Dorsolateral prefrontal cortex (tissue), 122 donors: ENCODE measurements at places on chromosomes 7 and 10.

DNA sequence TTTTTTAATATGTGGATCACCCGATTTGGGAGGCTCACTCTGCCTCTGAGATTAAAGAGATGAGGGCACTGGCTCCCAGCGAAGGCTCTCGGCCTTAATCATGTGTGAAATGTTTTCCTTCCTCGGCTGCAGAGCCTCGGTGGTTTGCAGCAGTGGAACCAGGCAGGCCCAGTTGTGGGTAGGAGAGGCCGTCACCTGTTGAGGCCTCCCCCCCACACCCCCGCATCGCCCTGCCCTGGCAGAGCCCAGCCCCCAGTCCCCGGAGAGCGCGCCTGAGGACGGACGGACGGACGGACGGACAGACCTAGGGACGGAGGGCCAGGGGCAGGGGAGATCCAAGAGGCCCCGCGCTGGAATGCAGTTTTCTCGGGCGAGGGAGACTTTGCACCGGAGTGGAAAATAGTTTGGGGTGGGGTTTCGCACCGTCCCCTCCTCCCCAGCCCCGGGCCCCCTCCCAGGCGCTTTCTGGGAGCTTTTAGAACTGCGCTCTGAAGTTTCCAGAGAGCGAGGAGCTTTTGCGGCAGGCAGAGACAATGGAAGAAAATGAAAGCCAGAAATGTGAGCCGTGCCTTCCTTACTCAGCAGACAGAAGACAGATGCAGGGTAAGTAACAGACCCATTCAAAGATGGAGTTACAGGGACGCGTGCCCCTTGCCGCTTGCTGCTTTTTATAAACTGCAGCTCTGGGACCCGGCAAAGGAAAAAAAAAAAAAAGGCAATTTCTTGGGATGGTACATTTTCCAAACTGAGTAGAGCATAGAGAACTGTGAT is at the start of gene KIAA1217:
TSS of gene KIAA1217 (plus strand) at position 478 of the 771 bp plus-strand sequence. CDS start at position 534, 56 bp downstream.
- DNase-seq, result no peak

DNA sequence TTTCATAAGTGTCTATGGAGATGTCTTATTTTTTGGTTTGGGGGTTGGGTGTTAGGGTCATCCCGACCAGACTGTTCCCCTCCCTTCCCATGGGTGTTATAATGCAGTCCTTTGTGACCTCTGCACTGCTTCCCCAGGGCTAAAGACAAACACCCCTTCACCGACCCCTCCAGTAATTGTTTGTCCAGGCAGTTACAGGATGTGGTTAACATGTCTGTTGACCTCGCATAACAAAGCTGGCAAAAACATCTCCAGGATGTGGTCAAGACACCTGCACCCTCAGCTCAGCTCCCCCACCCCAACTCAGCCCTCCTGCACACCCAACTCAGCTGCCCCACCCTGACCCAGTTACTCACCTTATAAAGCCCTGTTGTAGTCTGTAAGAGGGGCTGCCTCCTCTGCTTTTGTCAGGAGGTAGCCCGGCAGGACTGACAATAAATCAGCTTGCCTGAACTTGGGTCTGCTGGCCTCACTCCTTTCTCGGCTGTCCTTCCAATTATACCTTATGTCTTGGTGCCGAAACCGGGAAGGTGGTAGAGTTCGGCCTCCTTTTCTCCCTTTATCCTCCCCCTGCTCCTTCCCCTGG is 102.2 kb downstream of the ZNF92 start:
- DNase-seq, result no peak

GRCh38 chr10:108450280-108450679 is 1285.8 kb upstream of the SORCS1 start:
- DNase-seq, result no peak

DNA sequence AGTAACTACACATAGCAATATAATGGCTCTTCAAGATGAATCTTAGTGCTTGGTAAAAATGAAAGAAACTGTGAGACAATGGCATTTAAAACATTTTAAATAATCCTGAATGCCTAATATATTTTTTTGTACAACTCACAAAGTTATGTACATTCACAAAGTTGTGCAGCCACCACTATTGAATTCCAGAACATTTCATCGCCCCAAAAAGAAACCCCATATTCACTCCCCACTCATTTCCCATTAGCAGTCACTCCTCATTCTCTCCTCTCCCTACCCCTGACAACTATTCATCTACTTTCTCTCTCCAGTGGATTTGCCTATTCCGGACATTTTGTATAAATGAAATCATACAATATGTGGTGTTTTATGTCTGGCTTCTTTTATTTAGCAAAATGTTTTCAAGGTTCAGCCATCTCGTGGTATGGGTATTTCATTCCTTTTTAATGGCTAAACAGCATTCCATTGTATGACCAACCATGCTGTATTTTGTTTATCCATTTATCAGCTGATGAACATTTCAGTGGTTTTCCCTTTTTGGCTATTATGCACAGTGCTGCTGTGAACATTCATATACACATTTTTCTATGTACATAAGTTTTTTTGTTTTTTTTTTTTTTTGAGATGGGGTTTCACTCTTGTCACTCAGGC is 34.7 kb downstream of the ENTPD7 start:
- no peak for DNase-seq

DNA sequence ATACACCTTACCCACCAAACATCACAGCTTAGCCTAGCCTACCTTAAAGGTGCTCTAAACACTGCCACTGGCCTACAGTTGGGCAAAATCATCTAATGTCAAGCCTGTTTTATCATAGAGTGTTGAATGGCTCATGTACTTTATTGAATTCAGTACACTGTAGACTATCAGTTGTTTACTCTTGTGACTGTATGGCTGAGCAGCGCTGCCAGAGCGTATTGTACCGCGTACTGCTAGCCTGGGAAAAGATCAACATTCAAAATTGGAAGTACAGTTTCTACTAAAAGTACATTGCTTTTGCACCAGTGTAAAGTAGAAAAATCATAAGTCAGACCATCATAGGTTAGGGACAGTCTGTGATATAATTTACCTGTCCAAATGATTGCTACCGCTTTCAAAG is 226.8 kb downstream of the PRPF18 start:
- DNase-seq, result no peak

DNA sequence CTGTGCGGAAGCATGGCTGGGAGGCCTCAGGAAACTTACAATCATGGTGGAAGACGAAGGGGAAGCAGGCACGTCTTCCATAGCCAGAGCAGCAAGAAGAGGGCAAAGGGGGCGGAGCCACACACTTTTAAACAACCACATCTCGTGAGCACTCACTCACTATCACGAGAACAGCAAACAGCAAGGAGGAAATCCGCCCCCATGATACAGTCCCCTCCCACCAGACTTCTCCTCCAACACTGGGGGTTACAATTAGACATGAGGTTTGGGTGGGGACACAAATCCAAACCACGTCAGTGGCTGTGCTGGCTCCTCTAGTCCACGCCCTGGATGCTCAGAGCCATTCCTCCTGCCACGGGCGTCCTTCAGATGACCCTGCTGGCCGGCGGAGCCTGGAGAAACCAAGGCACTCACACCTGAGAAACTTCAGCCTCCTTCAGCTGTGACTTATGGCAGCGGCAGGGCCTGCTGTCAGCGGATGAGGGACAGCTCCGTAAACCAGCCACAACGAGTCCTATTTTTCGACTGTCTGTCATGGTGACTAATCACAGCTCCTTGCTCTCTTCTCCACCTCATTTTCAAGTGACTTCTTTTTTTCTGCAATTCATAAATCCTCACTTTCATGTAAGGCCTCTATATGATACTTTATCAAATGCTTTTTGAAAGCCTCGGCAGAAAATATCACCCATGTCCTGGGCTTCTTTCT is 167.9 kb upstream of the PFKP start:
- no peak for DNase-seq

DNA sequence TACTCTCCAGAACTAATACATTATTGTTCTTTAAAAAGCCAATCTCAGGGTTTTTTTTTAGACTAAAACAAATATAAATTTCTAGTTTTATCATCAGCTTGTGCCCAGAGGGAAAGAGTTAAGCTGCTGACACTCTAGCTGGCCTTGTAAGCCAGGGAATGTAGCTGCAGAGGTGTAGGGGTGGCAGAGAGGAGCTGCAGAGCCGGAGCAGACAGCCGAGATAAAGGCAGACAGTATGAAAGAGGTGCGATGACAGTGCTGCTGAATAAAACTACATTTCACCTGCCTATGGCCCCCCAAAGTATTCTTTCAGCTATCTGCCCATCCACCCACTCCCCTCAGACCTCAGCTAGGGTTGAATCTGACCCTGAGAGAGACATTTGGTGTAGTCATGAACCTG is 653.7 kb upstream of the ZWINT start:
- DNase-seq, result no peak
